ENCODE measurements at places on chromosomes 2 and 18. TPM values are rescaled to one million over a fixed set of nuclear protein-coding genes. Genes with fewer than 3 reads are reported as not detected.

SESTD1 gene
- 11.3 TPM for total RNA-seq

DNA sequence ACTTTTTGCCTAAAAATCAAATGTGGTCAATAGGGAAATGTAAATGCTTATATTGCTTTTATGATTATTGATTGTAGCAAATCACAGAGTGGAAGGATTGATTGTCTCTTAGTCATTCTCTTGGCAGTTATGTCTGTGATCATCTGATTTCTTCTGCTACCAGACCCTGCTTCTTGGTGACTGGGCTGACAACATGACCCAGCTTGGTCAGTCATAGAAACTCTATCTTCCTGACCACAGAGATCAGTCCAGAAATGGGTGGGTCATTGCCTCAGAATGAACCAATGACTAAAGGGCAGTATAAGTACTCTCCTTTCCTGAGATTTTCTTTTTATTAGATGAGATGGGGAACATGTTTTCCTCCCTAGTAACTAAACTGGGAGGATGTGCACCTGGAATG is 87.6 kb downstream of the MAIP1 start:
- no peak for DNase-seq

GRCh38 chr2:120662046-120662445 is 73.6 kb upstream of the GLI2 start:
- no peak for DNase-seq

ACTG2 gene
- total RNA-seq, result not detected

- DNase-seq, result no peak
These were observed 63.2 kb upstream of the TFCP2L1 start for GRCh38 chr2:121348128-121348740.

DNA sequence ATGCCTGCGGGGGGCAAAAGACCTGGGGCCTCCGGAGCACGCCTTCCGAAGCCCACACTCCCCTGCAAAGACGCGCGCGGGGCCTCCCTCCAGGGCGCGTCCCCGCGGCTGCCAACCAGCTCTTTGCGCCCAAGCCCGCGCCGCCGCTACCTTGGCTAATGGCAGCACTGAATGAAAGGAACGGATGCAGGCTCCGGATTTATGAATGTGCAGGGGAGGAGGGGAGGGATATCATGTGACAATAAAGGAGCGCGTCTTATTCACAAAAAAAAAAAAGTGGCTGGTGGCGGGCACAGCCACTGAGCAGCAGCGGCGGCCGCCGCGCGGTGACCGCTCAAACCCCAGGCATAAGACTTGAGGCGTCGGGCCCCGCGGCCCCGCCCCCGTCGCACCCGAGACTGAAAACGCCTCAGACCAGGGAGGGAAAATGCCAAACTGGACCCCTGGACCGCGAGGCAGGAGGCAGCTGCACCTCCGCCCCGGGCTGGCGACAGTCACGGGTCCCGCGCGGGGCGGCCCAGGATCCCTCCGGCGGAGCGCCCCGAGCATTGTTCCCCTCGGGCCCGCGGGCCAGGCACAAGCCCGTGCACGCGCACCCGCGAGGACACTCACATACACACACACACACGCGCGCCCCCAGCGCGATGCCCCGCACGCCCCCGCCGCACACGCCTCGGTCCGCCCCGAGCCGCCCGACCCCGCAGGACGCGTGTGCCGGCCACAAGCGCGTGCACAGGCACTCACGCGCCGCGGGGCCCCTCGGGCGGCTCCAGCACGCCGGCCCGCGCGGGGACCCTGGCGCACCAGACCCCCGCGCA is 1.6 kb downstream of the SPRED2 start:
- DNase-seq, result peak; percentile 75

GRCh38 chr2:121382744-121383143 is 97.7 kb upstream of the TFCP2L1 start:
- DNase-seq, result no peak

DNA sequence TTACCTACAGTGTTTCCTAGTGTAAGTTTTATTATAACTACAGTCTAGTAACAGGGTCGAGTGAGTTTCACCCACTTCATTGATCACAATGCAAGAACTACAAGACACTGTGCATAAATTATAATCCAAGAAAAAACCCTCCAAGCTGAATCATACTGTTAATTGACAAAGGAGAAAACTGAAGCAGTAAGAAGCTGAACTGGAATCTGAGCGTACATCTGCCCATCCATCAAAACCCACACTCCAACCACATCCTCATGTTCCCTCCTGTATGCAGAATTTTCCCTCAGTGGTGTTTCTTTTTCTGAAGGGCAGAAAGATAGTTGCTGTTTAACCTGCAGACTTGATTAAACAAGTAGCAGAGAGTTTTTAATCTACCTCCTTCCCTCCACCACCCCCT is 49.5 kb upstream of the KIDINS220 start:
- no peak for DNase-seq

RNPEPL1 gene
- total RNA-seq, result 40.3 TPM

SATB2 gene
- 0.02 TPM for total RNA-seq

- DNase-seq, result no peak
These were observed 215.4 kb downstream of the ZNF521 start for GRCh38 chr18:25136416-25137196.

CD207 gene
- total RNA-seq, result not detected

GRCh38 chr2:231053846-231054245 is 2.8 kb upstream of the PSMD1 start:
- DNase-seq, result no peak

- DNase-seq, result no peak
These were observed 38.5 kb downstream of the INPP5D start for GRCh38 chr2:233098618-233099017.

DNA sequence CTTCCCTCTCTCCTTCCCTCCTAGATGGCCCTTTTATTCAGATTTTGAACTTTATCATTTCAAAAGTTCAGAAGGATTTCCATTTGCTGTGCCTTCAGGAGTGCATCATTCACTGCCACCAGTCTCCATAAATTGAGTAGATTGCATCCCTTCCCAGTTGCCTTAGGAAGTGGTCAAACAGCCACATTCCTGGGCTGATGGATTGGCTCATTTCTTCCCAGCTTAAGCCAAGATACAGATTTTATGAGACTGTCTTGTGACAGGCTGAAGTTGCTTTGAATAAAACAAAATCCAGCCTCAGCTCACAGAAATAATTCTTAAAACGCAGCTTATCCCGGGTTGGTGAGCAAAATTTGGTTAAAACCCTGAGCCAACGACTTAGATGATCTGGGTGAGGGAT is 9.8 kb downstream of the NRP2 start:
- no peak for DNase-seq

DNA sequence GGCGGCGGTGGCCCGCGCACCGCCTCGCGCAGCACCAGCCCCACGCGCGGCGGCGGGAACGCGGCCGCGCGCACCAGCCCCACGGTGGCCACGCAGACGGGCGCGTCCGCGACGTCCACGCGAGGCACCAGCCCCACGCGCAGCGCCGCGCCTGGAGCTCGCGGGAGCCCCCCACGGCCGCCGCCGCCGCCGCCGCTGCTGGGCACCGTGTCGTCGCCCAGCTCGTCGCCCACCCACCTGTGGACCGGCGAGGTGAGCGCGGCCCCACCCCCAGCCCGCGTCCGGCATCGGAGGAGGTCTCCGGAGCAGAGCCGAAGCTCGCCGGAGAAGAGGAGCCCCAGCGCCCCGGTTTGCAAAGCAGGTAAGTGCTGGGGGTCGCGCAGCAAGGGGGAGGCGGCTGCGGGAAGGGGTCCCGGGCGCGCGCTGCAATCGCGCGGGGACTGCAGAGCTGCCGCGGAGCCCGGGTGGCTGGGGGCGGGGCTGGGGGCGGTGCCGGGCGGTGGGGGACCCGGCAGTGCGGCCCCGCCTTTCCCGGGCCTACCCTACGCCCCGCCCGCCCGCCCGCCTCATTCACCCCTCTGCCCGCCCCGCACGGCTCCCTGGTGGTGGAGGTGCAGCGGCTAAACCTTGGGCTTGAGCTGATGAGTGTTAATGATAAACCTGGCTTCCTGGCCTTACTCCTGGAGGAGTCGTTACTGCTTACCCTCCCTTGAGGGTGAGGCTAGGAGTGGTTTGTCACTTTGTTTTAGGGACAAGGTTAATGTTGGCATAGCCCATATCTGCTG is 851 bp downstream of the FAM117B start:
- peak; percentile 89 for DNase-seq

- DNase-seq, result peak; percentile 45
These were observed 88.8 kb upstream of the ASB18 start for GRCh38 chr2:236352761-236353593.

All from activated naive CD4-positive, alpha-beta T cell treated with anti-CD3 and anti-CD28 coated beads for 36 hours (primary cell).